CD8-positive, alpha-beta memory T cell (primary cell): ENCODE measurements at places on chromosomes 6 and 20.

- peaks cover 8% of the 10 kb centered on the region for H3K36me3 ChIP-seq
- H3K27ac ChIP-seq = no peak overlapping the region
- H3K4me3 ChIP-seq = no peak overlapping the region
- DNase-seq = no peak
- H3K4me1 ChIP-seq = no peaks in the 10 kb centered on the region
Observed at GRCh38 chr20:21139881-21140566, 14.1 kb downstream of the KIZ start.

DNA sequence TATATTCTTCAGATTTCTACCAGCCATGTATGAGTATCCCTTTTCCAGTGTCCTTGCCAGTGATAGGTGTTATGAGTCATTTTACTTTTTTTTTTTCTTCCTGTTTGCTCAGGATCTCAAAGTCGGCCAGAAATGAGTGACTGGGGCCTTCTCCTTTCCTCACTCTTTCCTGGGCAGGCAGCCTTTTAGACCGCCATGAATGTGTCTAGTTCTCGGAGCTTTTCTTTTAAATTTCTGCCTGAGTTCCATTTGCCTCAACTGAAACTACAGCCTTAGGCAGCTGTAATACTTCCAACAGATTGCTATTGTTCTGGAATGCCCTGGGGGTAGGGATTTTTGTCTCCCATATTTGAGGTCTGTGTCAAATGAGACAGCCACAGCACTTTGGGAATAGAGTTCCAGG lies 83.7 kb downstream of the STXBP5 start:
- H3K27me3 ChIP-seq = no peaks in the 10 kb centered on the region
- H3K36me3 ChIP-seq = peaks cover 3% of the 10 kb centered on the region
- no peaks in the 10 kb centered on the region for H3K4me1 ChIP-seq
- H3K4me3 ChIP-seq = no peak overlapping the region
- DNase-seq = no peak

- H3K4me1 ChIP-seq = peaks cover 4% of the 10 kb centered on the region
- H3K27me3 ChIP-seq = peaks cover 13% of the 10 kb centered on the region
- no peak overlapping the region for H3K4me3 ChIP-seq
- no peak overlapping the region for H3K27ac ChIP-seq
- no peak for DNase-seq
Observed at GRCh38 chr6:32462609-32463008, 22.9 kb downstream of the HLA-DRA start.

- H3K4me3 ChIP-seq = no peak overlapping the region
- H3K36me3 ChIP-seq = no peaks in the 10 kb centered on the region
- peaks cover 12% of the 10 kb centered on the region for H3K4me1 ChIP-seq
- H3K27me3 ChIP-seq = no peaks in the 10 kb centered on the region
- DNase-seq = no peak
Observed at GRCh38 chr20:41011551-41012067, 17.0 kb upstream of the TOP1 start.

DNA sequence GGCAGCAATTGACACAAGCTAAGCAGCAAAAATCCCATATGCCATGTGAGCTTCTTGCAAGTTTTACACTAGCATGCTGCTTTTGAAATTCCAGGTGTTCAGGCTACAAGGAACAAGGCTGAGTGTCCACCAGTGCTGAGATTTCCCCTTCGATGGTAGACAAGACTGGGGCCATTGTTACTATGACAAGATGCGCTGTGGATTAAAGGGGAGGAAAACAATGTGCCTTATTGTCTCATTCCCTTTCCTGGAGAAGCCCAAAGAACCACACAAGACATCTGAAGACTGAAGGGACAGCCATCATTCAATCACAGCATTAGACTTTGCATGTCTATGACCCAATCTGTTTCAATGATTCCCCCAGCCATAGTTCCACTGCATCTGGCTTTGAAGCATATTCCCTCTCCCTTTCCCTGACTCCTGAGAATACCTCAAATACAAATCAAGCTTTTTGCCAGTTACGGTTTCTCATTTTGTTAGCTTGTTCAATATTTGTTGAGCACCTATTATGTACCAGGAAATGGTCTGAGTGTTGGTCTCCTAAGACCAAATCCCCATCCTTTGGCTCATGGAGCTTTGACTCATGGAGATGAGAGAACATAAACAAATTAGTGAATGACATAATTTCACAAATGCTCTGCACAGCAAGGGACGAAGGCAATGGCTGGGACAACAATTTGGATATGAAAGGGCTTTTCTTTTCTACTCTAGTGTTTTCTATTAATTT lies 23.4 kb upstream of the SCGN start:
- DNase-seq = no peak
- no peaks in the 10 kb centered on the region for H3K27me3 ChIP-seq
- no peak overlapping the region for H3K4me3 ChIP-seq
- H3K4me1 ChIP-seq = no peaks in the 10 kb centered on the region

- no peak overlapping the region for H3K27ac ChIP-seq
- H3K4me3 ChIP-seq = peak overlapping the region; percentile 52
- H3K27me3 ChIP-seq = no peaks in the 10 kb centered on the region
- no peak for DNase-seq
- H3K4me1 ChIP-seq = peaks cover 12% of the 10 kb centered on the region
Observed at GRCh38 chr20:19937651-19938420, 79.3 kb upstream of the NAA20 start.

DNA sequence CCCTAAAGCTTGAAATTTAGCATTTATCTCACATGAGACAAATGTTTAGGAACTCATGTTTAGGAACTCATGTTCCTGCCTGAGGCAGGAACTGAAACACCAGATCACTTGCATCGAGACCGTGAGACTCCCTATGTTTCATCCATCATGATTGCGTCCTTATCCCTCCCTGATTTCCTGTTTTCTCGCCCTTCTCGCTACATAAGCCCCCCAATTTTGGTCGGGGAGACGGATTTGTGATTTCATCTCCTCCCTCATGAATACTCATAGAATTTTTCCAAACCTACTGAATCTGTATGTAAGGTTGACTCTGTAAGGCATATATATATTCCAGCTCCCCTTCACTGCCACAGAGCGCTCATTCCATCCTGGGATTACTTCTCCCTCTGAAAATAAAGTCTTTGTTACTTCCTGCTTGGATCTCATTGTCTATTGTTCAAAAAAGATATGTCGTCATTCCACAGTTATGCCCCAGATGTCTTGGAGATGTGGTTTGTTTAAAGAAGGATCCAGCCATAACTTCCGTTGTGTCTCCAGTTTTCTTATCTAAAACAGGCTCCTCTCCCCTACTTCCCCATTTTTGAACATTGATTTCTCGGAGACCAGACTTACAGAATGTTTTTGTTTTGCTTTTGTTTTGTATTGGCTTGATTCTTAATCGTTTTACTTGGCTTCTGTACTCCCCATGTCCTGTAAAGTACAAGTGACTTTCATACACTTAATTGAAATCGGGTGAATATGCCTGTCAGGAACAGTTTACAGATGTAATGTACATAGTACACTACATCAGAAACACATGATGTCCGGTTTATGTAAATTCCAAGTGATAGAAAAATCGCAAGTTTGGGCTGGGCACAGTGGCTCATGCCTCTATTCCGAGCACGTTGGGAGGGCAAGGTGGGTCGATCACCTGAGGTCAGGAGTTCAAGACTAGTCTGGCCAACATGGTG lies 118.7 kb downstream of the HFE start:
- DNase-seq = no peak
- H3K4me1 ChIP-seq = peaks cover 23% of the 10 kb centered on the region
- no peaks in the 10 kb centered on the region for H3K27me3 ChIP-seq
- H3K36me3 ChIP-seq = no peaks in the 10 kb centered on the region

DNA sequence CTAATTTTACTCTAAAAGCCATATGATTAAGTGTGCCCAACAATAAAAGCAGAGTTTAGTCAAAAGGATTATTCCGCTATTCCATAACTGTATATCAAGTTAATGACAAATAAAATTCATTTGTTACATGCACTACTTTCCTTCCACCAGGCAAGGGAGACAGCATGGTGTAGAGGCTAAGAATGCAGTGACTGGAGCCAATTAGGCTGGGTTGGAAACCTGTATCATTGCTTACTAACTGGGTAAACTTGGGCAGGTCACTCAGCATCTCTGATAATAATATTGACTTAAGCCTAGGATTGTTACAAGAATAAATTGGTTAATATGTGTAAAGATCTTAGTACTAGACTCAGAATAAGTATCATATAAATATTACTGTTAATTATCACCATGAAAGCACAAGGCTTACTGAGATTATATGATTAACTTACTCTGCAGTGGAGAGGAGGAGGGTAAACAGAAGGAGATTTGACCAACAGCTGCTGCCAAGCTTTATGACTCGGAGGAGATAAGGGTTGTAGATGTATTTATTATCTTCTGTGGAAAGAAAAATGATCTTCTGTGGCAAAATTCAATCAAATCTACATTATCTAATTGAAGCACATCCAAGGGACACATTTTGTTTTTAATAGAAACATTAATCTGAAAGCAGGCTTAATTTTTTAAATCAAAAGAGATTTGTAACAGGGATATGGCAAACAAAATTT lies 1459.9 kb downstream of the GRIK2 start:
- H3K27ac ChIP-seq = no peak overlapping the region
- no peaks in the 10 kb centered on the region for H3K27me3 ChIP-seq

- no peak overlapping the region for H3K4me3 ChIP-seq
- H3K27ac ChIP-seq = no peak overlapping the region
- no peaks in the 10 kb centered on the region for H3K27me3 ChIP-seq
- H3K36me3 ChIP-seq = no peaks in the 10 kb centered on the region
Observed at GRCh38 chr20:24598996-24599395, 129.6 kb downstream of the SYNDIG1 start.

DNA sequence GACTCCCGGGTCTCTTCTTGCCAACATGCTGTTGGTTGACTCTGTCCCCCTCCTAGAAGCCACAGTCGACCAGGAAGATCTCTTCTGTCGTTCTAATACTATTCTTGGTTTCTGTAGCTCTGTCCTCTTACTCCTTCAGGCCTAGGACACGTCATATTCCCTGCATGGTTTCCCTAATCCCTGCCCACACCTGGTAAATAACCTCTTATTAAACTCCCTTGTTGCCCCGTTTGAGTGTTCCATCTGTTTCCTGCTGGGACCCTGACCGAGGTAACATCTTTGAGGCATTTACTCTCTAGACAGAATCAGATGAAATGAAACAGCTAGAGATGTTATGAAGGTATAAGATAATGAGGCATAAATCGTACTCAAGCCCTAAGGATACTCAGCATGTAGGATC lies 68.1 kb downstream of the PLCB4 start:
- no peak overlapping the region for H3K27ac ChIP-seq
- DNase-seq = no peak
- no peak overlapping the region for H3K4me3 ChIP-seq
- H3K36me3 ChIP-seq = no peaks in the 10 kb centered on the region
- H3K27me3 ChIP-seq = no peaks in the 10 kb centered on the region
- no peaks in the 10 kb centered on the region for H3K4me1 ChIP-seq

- peaks cover 13% of the 10 kb centered on the region for H3K4me1 ChIP-seq
- H3K4me3 ChIP-seq = no peak overlapping the region
- no peak overlapping the region for H3K27ac ChIP-seq
- no peak for DNase-seq
Observed at GRCh38 chr6:41376176-41376575, 40.8 kb downstream of the NCR2 start.

- H3K27ac ChIP-seq = no peak overlapping the region
- H3K4me3 ChIP-seq = no peak overlapping the region
- no peaks in the 10 kb centered on the region for H3K27me3 ChIP-seq
- no peaks in the 10 kb centered on the region for H3K36me3 ChIP-seq
Observed at GRCh38 chr6:129598244-129599187, 111.5 kb downstream of the ARHGAP18 start.

GRCh38 chr20:21534453-21534852 lies 20.6 kb upstream of the NKX2-2 start:
- no peaks in the 10 kb centered on the region for H3K36me3 ChIP-seq
- DNase-seq = no peak
- no peaks in the 10 kb centered on the region for H3K27me3 ChIP-seq
- H3K4me3 ChIP-seq = no peak overlapping the region

DNA sequence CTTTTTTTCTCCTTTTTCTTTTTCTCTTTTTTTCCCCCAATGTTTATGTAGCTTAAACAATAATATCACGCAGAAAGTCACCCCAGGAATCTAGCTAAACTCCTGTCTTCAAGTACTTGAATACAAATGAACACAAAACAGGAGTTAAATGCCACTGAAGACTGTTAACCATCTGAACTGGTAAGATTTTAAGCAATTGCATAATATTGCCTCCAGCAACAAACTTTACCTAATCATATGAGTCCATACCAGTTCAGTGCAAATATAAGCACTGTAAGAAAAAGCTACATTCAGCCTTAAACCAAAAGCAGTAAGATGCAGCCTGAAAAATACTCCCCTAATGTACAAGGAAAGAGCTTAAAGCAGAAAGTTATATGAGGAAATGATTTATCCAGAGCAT lies 173.9 kb upstream of the TFAP2D start:
- DNase-seq = no peak
- no peak overlapping the region for H3K4me3 ChIP-seq
- H3K27me3 ChIP-seq = no peaks in the 10 kb centered on the region
- H3K27ac ChIP-seq = no peak overlapping the region
- no peaks in the 10 kb centered on the region for H3K36me3 ChIP-seq

- H3K4me3 ChIP-seq = no peak overlapping the region
- no peak overlapping the region for H3K27ac ChIP-seq
- no peaks in the 10 kb centered on the region for H3K36me3 ChIP-seq
- DNase-seq = no peak
- peaks cover 17% of the 10 kb centered on the region for H3K4me1 ChIP-seq
- no peaks in the 10 kb centered on the region for H3K27me3 ChIP-seq
Observed at GRCh38 chr6:16503241-16503775, 258.0 kb downstream of the ATXN1 start.

DNA sequence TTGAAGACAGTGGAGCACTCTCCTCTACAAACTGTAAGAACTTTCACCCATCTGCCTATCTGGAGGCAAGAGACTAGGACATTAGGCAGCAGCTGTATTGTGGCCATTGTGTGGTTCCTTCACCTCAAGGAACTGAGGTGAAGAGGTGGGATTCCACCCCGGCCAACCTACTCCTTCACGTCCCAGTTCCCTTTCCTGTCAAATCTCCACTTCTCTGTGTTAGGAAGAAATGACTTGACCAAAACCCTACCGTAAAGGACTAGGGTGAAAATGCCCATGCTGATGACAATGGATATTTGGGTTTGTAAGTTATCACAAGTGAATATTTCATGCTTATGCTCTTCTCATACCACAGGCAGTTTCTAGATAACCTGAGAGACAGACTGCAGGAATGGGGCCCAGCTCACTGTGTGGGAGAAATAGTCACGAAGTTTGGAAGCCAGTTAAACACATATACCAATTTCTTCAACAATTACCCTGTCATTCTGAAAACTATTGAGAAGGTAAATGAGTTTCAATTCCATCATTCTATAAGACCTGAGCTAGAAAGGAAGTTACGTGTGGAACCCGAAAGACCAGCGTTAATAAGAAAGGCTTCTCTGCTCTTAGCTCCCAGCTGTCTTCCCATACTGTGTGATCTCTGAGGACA lies 86.6 kb downstream of the ECT2L start:
- H3K36me3 ChIP-seq = no peaks in the 10 kb centered on the region
- H3K4me3 ChIP-seq = no peak overlapping the region
- H3K4me1 ChIP-seq = no peaks in the 10 kb centered on the region
- H3K27me3 ChIP-seq = no peaks in the 10 kb centered on the region
- DNase-seq = no peak
- no peak overlapping the region for H3K27ac ChIP-seq
